ENCODE measurements at places on chromosomes 13 and 19.
A peak's percentile ranks its signal among the peaks of the same experiment; 100 is the strongest.

GRCh38 chr13:38223089-38223488 lies 126.6 kb upstream of the UFM1 start:
- DNase-seq, result peak; percentile 24

- DNase-seq, result no peak
Measured at GRCh38 chr19:10018263-10018662, 5.0 kb downstream of the RDH8 start.

GRCh38 chr13:112073245-112074138 lies 6.5 kb downstream of the SOX1 start:
- DNase-seq, result no peak

GRCh38 chr19:47280183-47280797 lies 5.6 kb downstream of the INAFM1 start:
- DNase-seq, result no peak

DNA sequence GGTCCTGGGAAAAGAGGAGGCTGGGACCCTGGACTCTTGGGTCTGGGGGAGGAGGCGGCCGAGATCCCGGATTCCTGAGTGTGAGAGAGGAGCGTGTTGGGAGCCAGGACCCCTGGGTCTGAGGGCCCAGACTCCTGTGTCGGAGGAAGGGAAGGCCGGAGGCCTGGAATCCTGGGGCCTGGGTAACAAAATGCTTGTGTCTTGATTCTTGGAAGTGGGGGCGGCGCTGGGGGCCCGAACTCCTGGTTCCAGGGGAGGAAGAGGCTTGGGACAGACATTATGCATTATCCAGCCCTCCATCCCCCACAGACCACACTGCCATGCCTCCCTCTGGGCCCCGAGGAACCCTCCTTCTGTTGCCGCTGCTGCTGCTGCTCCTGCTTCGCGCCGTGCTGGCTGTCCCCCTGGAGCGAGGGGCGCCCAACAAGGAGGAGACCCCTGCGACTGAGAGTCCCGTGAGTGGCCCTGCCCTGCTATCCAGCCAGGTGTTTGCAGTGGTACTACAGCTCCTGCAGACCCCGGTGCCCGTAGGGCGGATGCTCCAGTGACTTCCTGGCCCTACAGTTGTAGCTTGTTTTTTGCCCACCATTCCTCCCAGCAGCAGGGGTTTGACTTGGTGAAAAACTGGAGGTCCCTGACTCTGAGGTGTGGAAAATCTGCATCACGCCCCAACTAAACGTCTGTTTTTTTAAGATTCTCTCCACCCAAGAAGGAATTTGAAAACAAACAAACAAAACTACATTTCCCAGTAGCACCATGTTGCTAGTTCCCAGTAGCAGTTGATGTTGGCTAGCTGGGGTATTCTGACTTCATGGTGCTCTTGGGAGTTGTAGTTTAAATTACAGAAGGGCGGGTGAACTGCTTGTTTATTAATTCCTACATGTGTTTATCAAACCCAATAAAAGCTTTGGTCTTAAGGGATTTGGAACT lies 630 bp downstream of the NUCB1 start:
- no peak for DNase-seq

All from AG09309 (cell line).